NB4 (cell line): ENCODE measurements at places on chromosomes 5 and 9.

- DNase-seq = no peak
These were observed 8.4 kb downstream of the IRX2 start for GRCh38 chr5:2742921-2743679.

- DNase-seq = no peak
These were observed 259.4 kb downstream of the AUH start for GRCh38 chr9:91102269-91102668.

GRCh38 chr5:38071831-38072694, 186.3 kb upstream of the EGFLAM start:
- no peak for DNase-seq

DNA sequence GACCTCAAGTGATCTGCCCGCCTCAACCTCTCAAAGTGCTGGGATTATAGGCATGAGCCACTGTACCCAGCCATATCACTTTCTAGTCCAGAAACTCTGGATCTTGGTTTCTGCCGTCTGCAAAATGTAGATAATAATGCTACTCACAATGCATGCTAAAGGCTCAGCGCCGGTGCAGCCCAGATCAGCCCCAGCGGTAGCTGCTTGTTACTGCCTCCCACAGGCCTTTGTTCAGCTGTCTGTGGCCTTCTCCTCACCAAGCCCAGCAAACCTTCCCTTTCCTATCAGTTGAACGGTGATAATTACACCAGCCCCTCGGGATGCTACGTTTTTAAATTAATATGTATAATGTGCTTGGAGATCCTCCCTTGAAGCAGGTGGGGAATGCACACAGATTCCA, 26.2 kb upstream of the MSX2 start:
- DNase-seq = no peak

- no peak for DNase-seq
These were observed 33.9 kb upstream of the TRIO start for GRCh38 chr5:14109041-14109747.

- no peak for DNase-seq
These were observed 21.1 kb downstream of the GFPT2 start for GRCh38 chr5:180332051-180332517.

GRCh38 chr5:109997161-109997560, 307.4 kb downstream of the MAN2A1 start:
- no peak for DNase-seq

DNA sequence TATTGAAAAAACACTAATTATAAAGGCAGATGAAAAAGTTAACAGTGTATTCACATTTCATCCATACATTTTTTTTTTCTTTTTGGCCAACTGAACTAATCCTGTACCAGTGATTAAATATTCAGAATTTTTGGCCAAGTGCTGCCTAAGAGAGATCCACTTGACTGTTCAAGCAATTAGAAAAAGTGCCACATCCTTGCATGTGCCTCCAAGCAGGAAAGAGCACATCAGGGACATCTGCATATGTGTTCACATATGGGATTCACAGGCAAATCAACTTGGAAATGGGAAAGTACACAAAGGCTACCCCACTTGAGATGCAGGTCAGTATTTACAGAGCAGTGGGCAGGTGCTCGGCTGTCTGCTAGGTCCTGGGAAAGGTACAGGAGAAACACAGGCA, 163.3 kb upstream of the LHFPL2 start:
- no peak for DNase-seq

GRCh38 chr5:33824516-33825195, 67.1 kb downstream of the ADAMTS12 start:
- peak; percentile 32 for DNase-seq

- no peak for DNase-seq
These were observed 142.9 kb downstream of the DIRAS2 start for GRCh38 chr9:90499761-90500160.

GRCh38 chr9:135978642-135979546, 17.7 kb upstream of the UBAC1 start:
- peak; percentile 71 for DNase-seq

DNA sequence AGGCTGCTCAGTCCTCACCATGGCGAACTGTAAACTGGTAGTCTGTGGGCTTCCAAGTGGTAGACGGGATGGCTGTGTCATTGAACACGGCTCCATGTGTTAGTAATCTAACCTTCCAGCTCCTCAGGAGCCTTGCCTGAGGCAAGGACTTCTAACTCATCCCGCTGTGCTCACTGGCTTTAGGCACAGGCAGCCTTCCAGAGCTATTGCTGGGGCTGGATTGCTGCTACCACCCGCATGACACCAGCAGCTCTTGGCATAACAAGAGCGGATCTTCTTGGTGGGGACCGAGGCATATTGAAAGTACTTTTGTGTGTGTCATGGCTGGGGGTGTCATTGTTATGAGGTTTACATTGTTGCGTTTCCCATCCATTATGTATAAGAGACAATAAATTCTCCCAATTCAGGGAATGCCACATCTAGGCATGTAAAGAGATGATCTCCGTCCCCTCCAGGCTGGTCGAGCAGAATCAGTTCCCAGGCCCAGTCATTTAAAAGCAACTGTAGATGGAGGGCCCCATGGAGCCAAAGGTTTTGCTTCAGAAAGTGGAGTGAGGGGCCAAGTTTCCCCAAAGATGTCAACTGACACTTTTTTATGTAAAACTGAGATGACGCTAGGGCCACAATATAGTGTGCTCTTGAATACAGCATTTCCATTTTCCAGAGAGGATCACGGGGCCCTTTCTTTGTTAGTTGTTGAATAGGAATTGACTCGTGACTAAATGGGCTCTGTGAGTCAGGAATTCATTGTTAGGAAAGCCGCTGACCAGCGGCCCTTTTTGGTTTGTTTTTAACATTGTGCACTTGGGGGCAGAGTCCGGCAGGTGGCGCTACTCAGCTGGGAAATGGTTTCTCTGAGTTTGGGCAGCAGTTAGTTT, 759.5 kb downstream of the TAF11L14 start:
- DNase-seq = peak; percentile 54

DNA sequence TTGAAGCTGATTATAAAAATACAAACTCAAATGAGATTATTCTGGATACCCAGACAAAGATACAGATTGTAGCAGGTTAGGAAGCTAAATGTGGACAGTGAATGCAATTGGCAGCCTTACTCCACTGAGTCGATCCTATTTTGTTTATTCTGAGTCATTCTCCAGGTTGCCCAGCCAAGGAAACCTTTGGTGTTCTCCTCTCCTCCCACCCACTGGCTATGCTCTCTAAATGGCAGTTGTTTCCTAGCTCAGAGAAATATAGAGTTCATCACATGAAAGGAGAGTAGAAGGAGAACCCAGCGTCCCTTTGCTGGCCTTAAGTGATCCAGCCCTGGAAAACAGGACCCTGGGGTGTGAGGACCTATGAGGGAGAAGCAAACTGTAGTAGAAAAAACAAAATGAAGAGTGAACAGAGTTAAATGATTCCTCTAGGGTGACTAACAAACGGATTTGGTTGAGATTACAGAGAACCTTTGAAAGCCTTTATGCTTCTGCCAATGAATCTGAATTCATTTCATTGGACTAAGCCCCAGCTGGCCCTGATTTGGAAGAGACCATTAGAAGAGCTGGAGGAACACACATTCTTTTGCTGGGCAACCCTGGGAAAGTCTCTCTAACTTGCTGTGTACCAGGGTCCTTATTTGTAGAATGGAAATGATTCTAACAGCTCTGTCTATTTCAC, 95.1 kb downstream of the BRINP1 start:
- no peak for DNase-seq

DNA sequence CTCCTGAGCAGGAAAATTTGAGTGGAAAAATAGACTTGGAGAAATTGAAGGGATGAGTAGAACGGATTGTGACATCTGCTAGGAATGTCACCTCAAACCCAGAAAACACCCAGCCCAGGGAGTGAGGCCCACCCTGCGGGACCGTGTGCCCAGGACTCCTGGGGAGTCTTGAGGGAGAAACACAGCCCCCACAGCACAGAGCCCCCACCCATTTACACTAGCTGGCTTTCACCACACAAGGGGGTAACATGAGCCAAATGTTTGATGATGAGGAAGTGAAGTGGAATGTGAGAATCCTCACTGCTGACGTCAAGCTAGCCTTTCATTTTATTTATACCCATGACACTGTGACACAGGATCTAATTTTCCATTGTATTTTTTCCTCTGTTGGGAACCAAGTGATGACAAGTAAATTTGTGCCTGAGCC, 42.8 kb upstream of the PDE8B start:
- DNase-seq = no peak

DNA sequence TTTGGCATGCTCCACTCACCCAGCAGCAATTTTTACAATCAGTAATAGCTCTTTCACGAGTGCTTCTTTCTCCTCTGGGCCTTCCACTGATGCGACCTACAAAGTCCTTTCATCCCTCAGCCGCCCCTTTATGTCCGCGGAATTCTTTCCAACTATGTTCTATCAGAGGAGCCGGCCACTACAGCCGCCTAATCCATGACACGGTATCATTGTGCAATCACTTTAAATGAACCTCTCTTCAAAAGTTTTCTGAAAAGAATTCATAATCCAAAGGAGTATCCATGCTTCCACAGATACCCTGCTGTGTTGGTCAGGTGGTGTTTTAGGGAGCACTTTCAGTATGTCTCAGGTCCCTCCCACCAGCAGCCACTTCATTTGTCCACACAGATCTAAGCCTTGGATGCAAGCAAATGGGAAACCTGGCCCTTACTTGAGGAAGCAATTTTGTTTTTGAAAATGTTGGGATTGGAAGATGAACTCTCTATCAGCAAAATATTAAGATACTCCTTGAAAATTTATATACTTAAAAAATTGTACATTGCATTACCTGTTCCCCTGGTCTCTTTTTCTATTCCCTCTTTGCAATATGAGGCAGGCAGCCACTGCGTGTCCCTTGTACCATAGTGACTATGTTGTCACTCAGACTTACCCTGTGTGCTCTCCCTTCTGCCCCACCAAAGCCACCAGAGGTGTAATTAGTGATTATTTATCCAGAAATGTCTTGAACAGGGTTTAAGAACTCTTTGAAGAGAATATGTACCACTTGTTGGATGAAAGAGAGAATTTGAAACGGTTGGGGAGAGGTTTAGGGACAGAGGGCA, 12.9 kb upstream of the MEF2C start:
- DNase-seq = no peak

DNA sequence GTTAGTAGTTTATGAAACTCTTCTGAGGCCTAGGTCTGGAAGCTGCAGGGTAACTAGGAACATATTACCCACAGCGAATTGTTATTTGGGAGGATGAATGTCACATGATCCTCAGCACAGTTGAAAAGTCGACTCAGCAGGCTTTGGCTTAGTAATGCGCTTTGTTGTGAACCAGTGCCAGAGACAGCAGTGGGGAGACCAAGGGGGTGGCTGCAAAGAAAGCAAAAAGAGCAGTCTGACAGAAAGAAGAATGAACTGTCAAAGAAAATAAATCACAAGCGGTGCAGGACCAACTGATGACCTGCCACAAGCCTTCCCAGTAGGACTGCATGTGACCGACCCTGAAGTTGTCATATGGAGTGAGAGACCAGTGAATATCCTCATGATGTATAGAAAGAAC, 170.0 kb downstream of the CCDC171 start:
- DNase-seq = no peak

GRCh38 chr5:71701407-71701806, 17.7 kb upstream of the CARTPT start:
- no peak for DNase-seq

- no peak for DNase-seq
These were observed 982 bp downstream of the EPB41L4A start for GRCh38 chr5:112417931-112418658.

GRCh38 chr9:94017939-94018531, 62.9 kb upstream of the BARX1 start:
- DNase-seq = no peak

DNA sequence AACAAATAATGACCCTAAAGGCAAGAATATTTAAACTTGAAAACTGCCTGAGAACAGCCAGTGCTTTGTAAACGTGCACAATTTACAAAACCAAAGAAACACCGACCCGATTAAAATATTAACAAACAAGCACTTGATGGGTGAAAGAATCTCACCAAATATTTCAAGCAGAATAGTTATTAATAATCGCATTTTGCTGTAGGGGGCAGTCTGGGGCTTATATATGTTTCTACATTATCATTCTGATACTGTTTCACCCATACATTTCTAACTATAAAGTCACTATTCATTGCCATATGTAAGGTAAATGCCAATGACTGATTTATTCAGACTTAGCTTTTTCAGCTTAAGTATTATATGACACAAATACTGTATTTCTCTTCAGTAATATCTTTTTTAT, 37.7 kb downstream of the UBAP2 start:
- DNase-seq = peak; percentile 54

DNA sequence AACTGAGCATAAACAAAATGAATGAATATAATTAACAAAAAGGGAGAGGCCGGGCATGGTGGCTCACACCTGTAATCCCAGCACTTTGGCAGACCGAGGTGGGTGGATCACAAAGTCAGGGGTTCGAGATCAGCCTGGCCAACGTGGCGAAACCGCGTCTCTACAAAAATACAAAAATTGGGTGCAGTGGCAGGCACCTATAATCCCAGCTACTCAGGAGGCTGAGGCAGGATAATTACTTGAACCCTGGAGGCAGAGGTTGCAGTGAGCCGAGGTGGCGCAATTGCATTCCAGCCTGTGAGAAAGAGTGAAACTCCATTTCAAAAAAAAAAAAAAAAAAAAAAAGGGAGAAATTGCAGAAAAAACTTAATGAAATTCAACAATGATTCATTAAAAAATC, 839.3 kb upstream of the CTNND2 start:
- DNase-seq = no peak

DNA sequence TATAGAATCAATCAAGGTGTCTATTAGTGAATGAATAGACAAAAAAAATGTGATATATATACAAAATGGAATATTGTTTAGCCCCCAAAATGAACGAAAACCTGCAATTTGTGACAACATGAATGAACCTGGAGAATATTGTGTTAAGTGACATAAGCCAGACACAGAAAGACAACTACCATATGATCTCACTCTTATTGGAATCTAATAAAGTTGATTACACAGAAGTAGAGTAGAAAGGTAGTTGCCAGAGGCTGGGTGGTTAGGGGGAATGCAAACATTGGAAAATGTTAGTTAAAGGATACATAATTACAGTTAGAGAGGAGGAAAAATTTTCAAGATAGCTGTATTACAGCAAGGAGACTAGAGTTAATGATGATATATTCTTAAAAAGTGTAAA, 1962.3 kb downstream of the EFNA5 start:
- no peak for DNase-seq

DNA sequence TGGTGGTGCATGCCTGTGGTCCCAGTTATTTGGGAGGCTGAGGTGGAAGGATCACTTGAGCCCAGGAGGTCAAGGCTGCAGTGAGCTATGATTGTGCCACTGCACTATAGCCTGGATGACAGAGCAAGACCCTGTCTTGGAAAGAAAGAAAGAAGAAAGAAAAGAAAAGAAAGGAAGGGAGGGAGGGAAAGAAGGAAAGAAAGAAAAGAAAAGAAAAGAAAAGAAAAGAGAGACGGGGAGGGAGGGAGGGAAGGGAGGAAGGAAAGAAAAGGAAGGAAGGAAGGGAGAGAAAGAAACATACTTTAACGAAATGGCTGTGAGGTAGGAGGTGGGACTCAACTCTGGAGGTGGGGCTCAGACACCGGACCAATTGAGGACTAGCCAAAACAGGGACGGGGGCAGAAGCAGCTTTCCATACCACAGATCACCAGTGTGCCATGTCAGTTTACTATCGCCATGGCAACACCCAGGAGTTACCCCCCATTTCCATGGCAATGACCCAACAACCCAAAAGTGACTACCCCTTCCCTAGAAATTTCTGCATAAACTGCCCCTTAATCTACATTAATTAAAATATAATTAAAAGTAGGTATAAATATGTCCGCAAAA, 21.3 kb downstream of the PTGES start:
- no peak for DNase-seq
